ENCODE measurements at places on chromosomes 4 and X. TPM values are rescaled to one million over a fixed set of nuclear protein-coding genes. Genes with fewer than 3 reads are reported as not detected.

Gene CTAG1B
- total RNA-seq, result not detected

Gene ARSH
- not detected for total RNA-seq

Gene RNF128
- 0.13 TPM for total RNA-seq

Gene NUDT11
- total RNA-seq, result not detected

Gene AKAP4
- total RNA-seq, result not detected

Gene PACRGL
- 6.1 TPM for total RNA-seq

Gene UCP1
- not detected for total RNA-seq

Gene DCAF8L2
- not detected for total RNA-seq

Gene PRR27
- not detected for total RNA-seq

Gene CLTRN
- 0.94 TPM for total RNA-seq

Data from Right ventricle myocardium superior (tissue), 1 donor.